ENCODE measurements at places on chromosomes 1 and 21.
A peak's percentile ranks its signal among the peaks of the same experiment; 100 is the strongest.

DNA sequence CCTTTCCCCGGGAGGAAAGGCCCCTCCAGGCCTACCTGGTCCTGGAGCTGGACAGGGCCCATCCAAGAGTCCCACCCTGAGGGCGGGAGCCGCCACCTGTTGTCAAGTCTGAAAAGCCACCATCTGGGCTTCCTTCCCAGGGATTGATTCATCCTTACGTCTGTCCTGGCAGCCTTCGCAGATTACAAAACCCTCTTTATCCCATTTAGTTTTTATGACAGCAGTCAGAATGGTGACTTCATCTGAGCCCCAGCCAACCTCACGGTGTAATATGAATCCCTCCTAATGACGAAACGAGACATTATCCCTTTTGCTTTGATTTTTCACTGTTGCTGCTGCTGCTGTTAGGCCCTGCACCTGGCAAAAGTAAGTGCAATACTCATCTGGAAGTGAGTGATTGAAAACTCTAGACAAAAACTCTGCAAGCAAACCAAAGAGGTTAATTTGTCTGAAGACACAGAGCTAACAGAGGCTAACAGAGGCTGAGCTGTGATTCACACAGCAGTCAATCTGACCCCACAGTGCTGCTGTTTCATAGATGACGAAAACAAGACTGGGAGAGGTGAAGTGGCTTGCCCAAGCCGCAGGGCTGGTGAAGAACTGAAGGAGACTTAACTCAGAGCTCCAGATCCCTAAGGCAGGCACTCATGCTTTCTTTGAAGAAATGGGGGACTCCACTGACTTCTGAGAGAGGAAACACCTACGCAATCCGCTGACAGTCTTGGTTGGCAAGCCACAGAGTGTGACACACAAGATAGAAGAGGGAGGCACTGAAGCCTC lies 30.0 kb upstream of the S100A7 start:
- peak; percentile 50 for DNase-seq

DNA sequence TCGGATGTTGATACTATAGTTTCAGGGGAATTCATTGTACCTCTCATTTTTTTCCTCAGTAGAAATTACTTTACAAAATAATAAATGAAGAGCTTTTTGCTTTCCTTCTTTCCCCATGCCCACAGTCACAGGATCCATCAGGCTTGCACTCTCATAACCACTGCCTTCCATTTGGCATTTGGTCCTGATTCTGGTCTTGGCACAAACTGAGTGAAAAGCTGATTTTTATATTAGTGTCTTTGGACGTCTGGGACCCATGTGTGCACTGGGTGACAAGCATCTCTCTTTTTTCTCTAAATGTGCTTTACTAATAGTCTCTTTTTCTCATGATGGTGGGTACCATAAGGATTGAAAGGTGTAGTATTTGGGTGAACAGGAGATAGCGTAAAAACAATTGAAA lies 2.8 kb downstream of the ELAVL4 start:
- DNase-seq = no peak

GRCh38 chr21:46099476-46099875 lies 1.6 kb downstream of the COL6A2 start:
- DNase-seq = no peak

DNA sequence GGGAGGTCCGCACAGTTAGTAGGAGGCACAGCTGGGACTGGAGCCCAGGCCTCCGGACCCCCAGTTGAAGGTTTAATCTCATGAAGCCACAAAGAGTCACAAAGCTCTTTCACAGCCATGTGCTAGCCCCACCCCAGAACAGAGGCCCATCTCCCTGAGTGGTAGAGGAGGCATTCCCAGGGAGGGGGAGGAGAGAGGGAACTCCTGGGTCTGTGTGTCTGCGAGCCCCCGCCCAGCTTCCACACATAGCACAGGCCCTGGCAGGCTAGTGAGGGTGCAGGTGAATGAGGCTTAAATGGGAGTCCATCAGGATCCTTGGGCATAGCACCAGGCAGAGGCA lies 197.8 kb downstream of the MATN1 start:
- no peak for DNase-seq

DNA sequence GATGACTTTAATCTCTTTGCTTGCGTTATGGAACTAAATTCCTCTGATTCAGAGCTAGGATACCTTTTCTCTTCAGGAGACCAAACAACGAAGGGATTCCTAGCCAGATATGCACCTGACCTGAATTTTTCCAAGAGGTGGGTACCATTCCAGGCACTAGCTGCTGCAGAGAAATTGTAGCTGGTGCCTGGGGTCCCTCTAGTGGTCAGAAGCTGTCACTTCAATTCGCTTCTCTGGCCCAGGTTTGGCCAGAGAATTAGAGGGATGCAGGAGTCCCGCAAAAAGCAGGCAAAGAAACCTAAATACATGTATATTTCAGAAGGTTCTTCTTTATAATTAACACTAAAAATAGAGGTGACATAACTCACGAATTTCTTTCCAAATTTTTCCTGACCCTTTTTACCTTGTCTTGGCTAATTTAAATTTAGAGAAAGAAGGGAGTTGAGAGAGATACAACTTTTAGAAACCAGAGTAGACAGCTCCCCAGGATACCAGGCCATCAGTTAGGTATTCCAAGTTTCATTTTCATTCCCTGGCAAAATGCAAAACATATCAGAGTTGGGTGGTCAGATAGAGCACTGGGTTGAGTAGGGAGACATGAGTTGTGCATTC lies 9.6 kb downstream of the ACKR1 start:
- peak; percentile 60 for DNase-seq

GRCh38 chr1:195516036-195516435 lies 1092.2 kb downstream of the KCNT2 start:
- no peak for DNase-seq

- no peak for DNase-seq
Observed at GRCh38 chr1:166925810-166926478, 49.4 kb downstream of the ILDR2 start.

GRCh38 chr1:185672719-185673360 lies 61.4 kb upstream of the HMCN1 start:
- no peak for DNase-seq

GRCh38 chr1:48701445-48701844 lies 75.2 kb downstream of the BEND5 start:
- peak; percentile 27 for DNase-seq

- no peak for DNase-seq
Observed at GRCh38 chr1:159068886-159069285, 7.7 kb downstream of the AIM2 start.

GRCh38 chr1:213828867-213829266 lies 158.9 kb upstream of the PROX1 start:
- no peak for DNase-seq

- DNase-seq = no peak
Observed at GRCh38 chr1:102580806-102581205, 527.5 kb downstream of the COL11A1 start.

DNA sequence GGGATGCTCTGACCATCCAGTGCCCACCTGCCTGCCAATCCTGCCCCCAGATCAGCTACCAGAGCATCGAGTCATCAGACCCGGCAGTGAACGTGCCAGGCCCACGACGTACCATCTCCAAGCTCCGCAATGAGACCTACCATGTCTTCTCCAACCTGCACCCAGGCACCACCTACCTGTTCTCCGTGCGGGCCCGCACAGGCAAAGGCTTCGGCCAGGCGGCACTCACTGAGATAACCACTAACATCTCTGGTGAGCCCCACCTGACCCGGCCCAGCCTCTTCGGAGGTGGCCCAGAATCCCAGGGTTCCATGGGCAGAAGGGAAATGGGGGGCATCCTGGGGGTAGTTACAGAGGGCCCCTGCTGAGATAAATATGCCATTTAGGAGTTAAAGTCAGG lies 43.1 kb downstream of the PTPRU start:
- DNase-seq = no peak

DNA sequence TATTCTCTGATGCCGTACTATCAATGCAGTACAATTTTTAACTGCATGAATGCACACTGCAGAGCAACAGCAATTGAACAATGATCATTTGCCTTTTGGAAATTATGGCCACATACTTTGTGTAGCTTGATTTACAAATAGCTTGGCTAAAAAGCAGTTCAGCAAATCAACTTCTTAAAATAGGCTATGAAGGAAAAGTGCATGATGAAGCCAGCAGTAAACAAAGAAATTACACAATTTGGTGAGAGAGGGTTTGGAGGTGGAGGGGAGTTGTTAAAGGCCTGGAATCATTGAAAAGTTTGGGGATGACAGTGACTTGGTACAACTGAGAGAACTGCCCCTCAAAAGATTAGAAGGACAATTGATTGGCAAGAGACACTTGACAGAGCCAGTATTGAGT lies 6.5 kb downstream of the PIGM start:
- no peak for DNase-seq

DNA sequence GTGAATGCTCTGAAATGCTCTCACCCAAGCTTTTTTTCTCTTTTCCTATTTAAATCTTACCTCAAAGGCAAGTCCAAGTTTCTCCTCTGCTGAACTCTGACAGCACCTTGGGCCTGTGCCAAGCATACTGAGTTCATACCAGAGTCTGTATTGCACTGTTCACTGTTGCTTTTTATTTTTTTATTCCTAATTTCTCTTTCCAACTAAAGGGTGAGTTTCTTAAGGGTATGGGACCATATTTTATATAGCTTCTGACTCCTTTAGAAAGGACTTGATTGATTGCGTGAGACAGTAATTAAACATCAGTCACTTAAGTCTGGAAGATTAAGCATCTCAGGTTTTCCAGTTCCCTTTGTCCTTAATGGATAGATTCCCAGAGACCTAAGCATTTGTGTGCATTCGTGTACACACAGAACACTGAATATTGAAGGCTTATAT lies 69.9 kb downstream of the CACHD1 start:
- DNase-seq = no peak

- DNase-seq = no peak
Observed at GRCh38 chr21:35007348-35007747, 41.8 kb downstream of the RUNX1 start.

DNA sequence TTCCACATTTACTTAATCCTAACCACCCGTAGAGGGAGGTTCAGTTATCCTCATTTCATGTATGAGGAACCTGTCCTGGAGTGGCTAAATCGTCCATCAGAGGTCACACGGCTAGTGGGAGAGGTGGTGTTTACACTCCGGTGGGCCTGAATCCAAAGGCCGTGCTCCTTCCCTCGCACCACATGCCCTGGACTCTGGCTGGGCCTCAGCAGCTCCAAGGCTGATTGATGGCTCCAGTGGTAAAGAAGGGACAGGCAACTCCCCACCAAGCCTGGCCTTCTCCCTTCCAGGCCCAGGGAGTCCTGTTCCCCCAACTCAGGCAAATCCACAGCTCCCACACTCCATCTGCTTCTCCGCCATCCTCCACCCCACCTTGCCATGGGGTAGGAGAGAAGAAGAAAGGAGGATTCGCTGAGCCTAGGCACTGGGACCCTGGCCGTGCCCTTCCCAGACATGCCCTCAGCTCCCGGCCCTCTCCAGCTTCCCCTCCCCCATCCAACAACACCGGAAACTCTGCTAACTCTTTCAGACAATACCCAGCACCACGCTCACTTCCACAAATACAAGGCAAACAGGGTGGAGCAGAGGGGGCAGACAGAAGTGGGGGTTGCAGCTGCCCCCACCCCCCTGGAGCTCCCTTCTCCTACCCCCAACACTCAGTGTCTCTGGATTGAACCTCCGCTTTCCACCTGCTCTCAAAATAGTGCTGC lies 10.9 kb downstream of the ARHGEF2 start:
- DNase-seq = no peak

DNA sequence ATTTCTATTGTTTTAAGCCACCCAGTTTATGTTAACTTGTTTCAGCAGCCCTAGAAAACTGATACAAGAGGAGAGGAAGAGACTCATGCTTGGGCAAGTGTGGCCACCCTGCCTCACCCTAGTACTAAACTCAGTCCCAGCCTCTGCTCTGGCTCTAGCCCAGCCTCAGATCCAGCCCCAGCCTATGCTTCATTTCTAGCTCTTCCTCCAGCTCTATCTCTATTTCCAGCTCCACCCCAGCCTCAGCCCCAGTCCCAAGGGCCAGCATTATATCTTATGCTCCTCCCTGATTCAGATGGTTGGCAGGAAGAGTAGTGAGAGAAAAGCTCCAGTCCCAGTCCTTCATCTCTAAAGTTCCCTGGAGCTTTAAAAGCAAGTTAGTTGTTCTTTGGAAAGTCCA lies 535.5 kb downstream of the PTPRC start:
- no peak for DNase-seq

DNA sequence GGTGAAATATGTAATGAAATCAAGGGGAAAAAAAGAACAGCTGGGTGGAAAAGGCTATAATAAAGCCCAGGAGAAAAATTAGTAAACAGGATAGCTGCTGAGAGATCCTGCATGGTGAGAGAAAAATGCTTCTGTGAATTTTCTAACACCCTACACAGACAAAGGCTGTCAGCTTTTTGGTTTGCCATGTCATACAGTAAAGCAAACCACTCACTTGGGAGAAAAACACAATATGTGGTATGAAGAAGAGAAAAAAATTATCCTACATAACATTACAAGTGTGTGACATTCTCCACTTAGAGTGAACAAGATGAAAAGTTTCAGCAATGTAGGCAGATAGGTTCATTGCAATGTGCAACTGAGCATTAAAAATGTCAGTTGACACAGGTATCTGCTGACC lies 133.6 kb downstream of the PLPPR4 start:
- no peak for DNase-seq

- DNase-seq = no peak
Observed at GRCh38 chr1:111582644-111583618, 36.7 kb upstream of the RAP1A start.

- DNase-seq = no peak
Observed at GRCh38 chr1:6012529-6013318, 20.5 kb upstream of the NPHP4 start.

DNA sequence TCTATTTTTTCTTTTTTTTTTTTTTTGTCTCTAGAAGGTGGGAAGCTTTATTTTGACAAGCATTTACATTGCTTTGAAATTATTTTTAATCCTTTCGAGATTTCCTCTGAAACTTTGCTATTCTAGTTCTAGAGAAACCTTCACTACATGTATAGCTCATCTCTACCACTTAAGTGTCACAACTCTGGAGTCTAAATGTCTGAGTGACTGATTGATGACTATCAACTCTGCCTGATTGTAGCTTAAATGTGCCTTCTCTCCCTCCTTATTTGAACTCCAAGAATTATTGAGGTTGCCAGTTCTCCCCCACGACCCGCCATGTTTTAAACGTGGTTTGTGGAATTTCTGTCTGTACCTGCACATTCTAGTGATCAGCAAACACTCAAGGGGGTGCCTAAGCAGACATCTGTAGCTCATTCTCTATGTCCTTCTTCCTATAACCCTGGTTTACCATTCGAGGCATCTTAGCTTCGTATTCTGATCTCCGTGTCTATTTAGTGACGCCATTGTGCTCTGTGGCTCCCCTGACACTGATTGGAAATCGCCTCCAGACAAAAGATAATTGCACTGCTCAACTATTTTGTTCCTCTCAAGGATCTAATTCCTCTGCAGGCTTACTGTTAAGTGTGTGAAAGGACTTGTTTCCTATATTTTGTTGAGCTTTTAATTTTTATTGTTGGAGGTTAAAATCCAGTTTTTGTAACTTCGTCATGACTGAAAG lies 1570.6 kb downstream of the BRINP3 start:
- DNase-seq = no peak

DNA sequence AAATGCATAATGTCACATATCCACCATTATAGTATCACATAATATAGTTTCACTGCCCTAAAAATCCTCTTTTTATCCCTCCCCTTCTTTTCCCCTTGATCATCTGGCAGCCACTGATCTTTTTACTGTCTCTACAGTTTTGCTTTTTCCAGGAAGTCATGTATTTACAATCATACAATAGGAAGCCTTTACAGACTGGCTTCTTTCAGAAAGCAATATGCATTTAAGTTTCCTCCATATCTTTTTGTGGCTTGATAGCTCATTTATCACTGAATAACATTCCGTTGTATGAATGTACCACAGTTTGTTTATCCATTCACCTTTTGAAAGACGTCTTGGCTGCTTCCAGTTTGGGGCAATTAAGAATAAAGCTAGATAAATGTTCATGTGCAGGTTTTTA lies 14.3 kb upstream of the WDTC1 start:
- no peak for DNase-seq
